ENCODE measurements at places on chromosomes 3 and 15.

GRCh38 chr15:73884159-73884558, 10.8 kb downstream of the TBC1D21 start:
- no peak for DNase-seq

DNA sequence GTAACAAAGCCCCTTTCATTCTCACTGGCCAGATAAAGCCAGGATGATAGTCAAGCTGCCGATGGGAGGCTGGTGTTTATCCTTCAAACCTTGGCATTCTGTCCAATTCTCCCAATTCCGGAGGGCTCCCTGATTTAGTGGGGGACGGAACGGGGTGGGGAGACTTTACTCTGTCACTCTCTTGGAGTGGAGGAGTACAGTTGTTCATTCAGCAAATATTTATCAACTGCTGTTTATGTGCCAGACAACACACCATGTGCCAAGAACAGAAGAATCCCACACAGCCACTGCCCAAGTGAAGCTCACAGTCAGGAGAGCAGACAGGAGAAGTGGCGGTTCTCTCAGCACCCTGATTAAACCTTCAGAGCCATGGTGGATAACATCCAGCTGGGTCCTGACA, 63.3 kb downstream of the WNT5A start:
- no peak for DNase-seq

DNA sequence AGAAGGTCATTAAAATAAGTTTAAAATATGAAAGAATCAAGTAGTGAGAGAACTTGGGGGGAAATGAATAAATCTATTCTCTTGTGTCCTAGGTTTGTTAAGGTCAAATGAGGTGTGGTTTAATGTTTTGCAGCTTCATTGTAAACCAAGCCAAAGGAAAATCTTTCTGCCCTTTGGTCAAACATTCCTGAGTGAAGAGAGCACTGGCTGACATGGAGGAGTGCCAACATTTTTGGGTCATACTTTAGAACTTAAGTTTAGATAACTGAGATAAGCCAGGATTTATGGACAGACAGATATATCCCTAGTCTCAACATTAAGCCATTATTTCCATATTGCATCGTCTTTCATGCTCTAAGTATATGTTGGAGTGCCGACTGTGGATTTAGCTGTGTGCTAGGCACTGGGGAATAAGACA, 66.4 kb downstream of the PTPRG start:
- no peak for DNase-seq

GRCh38 chr3:175489406-175489805, 630.3 kb downstream of the NAALADL2 start:
- no peak for DNase-seq

GRCh38 chr3:197899833-197900478, 50.0 kb upstream of the RPL35A start:
- no peak for DNase-seq

DNA sequence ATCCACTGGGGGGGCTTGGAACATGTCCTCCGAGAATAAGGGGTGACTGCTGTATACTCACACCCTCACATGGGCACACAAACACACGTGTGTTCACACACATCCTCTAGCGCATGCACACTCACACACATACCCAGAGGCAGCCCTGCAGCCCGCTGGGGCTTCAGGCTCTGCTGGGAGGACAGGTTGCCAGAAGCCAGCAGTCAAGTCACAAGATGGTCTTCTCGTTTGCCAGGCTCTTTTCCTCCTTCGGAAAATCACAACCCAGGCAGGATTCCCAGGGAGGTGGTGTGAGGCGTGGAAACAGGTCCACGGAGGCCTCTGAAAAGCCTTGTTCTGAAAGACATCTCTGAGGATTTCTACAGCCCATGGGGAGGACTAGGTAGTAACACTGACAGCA, 26.8 kb downstream of the MEGF11 start:
- DNase-seq, result no peak

All from NCI-H1105 treated with DMSO at 0.1 percent for 48 hours (cell line).